Activated CD4-positive, alpha-beta T cell treated with anti-CD3 and anti-CD28 coated beads for 24 hours (primary cell): ENCODE measurements at places on chromosomes 5 and 9.

DNA sequence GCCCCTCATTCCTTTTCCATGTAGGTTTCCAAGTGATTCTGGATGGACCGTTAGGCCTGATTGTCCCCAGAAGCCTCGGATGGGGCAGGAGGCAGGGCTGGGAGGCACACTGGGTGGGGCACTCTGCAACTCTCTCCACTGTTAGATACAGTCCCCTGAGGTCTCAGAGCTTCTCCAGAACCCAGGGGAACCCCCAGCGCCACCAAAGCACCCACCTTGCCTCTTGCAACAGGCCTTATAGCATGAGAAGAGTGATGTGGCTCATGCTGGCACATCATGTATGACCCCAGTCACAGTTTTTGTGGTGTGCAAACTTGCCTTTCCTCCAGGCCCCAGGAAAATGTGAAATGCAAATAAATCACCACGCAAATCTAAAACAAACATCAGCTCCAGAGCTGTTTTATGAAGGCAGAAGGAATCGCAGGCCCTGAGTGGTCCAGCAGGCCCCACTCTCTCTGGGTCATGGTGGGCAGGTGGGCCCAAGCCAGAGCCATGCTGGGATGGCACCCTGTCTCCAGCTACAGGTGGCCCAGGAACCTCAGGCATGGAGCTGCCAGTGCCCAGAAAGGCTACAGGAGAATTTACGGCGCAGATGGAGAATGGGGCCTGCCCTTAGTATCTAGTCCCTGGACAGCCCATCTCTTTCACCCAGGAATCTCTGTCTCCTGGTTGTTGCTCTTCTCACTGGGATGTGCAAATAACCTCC is 36.3 kb upstream of the CDKN2AIPNL start:
- no peak for DNase-seq

- no peak for DNase-seq
These were observed 220.6 kb downstream of the C9orf50 start for GRCh38 chr9:129400001-129400970.

- no peak for DNase-seq
These were observed 68.8 kb upstream of the SSBP2 start for GRCh38 chr5:81819556-81820317.

- no peak for DNase-seq
These were observed 52.9 kb downstream of the C9orf50 start for GRCh38 chr9:129567842-129568559.

DNA sequence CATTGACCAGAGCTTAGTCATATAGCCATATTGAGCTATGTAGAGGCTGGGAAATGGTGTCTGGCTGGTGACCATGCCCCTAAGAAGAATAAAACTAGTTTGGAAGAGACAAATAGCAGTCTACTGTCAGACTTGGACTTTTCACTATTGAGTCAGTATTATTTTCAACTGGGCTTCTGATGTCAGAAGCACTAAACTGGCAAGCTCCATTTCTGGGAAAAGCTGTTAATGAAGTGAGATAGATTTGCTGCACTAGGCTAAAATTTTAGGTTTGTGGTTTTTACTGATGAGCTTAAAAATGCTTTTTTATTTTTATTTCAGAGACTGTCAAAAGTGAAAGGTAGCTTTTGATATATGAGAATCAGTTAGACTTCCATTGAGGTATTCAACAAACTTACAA is 220.2 kb downstream of the RAB3C start:
- DNase-seq = no peak
